ENCODE measurements at places on chromosomes 1 and 21.

GRCh38 chr1:207059881-207060280 lies 6.8 kb downstream of the PFKFB2 start:
- no peak for DNase-seq

GRCh38 chr1:15008783-15009729 lies 144.5 kb upstream of the TMEM51 start:
- DNase-seq, result no peak

DNA sequence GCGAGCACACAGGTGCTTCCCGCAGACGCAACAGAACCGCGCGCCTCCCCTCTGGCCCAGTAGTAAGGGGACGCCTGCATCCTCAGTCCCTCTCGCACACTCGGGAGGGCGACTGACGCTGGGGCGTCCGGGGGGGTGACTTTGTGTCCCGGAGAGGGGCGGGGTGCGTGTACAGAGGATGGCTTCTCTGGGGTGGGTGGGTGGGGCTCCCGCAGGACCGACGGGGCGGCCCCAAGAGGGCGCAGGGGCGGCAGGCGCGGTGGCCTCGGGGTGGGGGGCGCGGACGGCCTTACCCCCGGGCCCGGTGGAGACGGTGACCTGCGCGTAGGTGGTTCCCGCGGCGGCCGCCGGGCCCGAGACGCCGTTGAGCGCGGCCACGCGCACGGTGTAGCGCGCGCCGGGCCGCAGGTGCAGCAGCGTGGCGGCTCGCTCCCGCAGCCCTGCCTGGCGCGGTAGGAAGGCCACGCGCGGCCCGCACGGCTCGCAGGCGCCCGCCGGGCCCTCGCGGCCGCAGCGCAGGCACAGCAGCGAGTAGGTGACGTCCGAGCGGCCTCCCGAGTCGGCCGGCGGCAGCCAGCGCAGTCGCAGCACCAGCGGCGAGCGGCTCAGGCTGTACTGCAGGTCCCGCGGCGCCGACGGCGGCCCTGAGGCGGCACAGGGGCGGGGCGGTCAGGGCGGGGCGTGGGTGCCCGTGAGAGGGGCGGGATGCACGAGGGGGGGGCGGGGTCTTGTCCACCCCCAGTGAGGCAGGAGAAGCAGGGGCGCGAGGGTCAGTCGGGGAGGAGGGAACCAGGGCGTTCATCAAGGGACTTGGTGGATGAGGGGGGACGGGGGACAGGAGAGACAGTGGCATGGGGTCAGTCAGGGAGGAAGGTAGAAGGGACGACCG lies 12.1 kb downstream of the EPHA10 start:
- DNase-seq, result no peak

DNA sequence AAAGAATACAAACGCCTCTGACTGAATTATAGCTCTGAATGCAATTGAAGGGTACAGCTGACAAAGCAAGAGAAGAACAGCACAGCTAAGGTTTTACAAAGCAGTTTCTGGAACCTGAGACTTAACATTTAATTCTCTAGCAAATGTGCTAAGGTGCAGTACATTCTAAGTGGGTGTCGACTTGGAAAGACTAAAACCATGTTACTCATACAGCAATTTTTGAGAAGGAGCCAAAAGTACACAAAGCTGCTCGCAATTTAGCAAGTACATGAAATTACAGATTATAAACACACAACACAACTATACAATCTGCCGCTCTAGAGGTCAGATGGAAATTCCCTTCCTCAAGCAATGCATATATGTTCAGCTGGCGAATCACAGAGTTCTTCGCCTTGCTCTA lies 121.9 kb downstream of the TIAM1 start:
- DNase-seq, result no peak

All from nucleus accumbens (tissue), 56 donors.